ENCODE measurements at places on chromosomes 13 and 19. TPM values are rescaled to one million over a fixed set of nuclear protein-coding genes. Genes with fewer than 3 reads are reported as not detected.

- H3K36me3 ChIP-seq: no peaks in the 10 kb centered on the region
- no peak overlapping the region for H3K4me3 ChIP-seq
- H3K27me3 ChIP-seq: no peaks in the 10 kb centered on the region
- H3K27ac ChIP-seq: no peak overlapping the region
- no peak for DNase-seq
- H3K4me1 ChIP-seq: no peaks in the 10 kb centered on the region
These were observed 386.6 kb downstream of the DIAPH3 start for GRCh38 chr13:59776924-59777690.

DNA sequence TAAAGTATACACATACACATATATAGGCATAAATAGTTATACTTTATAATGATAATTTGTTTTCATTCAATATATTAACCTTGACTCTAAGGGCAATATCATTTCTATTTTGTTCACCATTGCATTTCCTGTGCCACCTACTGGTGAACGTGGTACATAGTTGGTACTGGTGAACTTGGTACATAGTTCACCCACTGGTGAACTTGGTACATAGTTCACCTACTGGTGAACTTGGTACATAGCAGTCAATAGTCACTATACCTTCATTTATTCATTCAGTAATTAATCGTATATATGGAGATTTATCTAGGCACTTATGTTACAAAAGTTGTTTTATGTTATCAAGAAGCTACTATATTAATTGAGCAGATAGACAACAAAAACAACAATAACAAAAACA is 172.6 kb upstream of the ATXN8OS start:
- H3K36me3 ChIP-seq: no peaks in the 10 kb centered on the region
- no peak overlapping the region for H3K27ac ChIP-seq
- peaks cover 3% of the 10 kb centered on the region for H3K4me1 ChIP-seq
- H3K27me3 ChIP-seq: no peaks in the 10 kb centered on the region
- no peak overlapping the region for H3K4me3 ChIP-seq

GRCh38 chr19:35013041-35013819 is 13.1 kb downstream of the GRAMD1A start:
- H3K36me3 ChIP-seq: peaks cover 69% of the 10 kb centered on the region
- DNase-seq: peak; percentile 87
- H3K27ac ChIP-seq: peak overlapping the region; percentile 45
- H3K27me3 ChIP-seq: no peaks in the 10 kb centered on the region
- no peaks in the 10 kb centered on the region for H3K4me1 ChIP-seq
- no peak overlapping the region for H3K4me3 ChIP-seq

DNA sequence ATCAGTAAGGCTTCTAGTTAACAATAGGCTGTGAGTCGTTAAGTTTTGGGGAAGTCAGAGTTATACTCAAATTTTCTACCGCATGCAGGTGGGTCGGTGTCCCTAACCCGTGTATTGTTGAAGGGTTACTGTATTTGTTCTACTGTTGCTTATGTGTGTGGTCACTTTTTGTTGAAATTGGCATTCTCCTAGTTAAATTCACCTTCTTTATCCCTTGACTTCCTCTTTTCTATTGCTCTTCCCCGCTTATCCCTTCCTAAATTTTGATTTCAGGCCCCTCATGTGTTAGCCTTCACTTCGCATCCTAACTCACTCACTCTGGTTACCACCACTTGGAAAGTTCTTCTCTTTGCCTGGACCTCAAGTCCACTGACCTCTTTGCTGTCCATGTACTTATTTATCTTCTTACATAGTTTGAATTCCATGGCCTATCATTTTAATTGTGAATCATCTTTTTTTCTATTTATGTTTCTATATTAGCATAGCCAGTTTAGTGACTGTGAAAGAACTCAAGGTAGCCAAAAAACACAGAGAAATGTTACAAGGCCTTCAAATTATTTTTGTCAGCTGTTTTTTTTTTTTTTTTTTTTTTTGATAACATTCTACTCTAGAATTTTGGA is 52.9 kb downstream of the NDFIP2 start:
- no peaks in the 10 kb centered on the region for H3K36me3 ChIP-seq
- H3K27ac ChIP-seq: no peak overlapping the region
- H3K27me3 ChIP-seq: no peaks in the 10 kb centered on the region
- H3K4me1 ChIP-seq: peaks cover 49% of the 10 kb centered on the region
- no peak overlapping the region for H3K4me3 ChIP-seq
- DNase-seq: no peak

- DNase-seq: peak; percentile 84
- no peak overlapping the region for H3K4me3 ChIP-seq
- peaks cover 3% of the 10 kb centered on the region for H3K4me1 ChIP-seq
- H3K27ac ChIP-seq: no peak overlapping the region
- H3K36me3 ChIP-seq: no peaks in the 10 kb centered on the region
- no peaks in the 10 kb centered on the region for H3K27me3 ChIP-seq
These were observed 47.4 kb upstream of the RCBTB2 start for GRCh38 chr13:48580185-48580803.

DNA sequence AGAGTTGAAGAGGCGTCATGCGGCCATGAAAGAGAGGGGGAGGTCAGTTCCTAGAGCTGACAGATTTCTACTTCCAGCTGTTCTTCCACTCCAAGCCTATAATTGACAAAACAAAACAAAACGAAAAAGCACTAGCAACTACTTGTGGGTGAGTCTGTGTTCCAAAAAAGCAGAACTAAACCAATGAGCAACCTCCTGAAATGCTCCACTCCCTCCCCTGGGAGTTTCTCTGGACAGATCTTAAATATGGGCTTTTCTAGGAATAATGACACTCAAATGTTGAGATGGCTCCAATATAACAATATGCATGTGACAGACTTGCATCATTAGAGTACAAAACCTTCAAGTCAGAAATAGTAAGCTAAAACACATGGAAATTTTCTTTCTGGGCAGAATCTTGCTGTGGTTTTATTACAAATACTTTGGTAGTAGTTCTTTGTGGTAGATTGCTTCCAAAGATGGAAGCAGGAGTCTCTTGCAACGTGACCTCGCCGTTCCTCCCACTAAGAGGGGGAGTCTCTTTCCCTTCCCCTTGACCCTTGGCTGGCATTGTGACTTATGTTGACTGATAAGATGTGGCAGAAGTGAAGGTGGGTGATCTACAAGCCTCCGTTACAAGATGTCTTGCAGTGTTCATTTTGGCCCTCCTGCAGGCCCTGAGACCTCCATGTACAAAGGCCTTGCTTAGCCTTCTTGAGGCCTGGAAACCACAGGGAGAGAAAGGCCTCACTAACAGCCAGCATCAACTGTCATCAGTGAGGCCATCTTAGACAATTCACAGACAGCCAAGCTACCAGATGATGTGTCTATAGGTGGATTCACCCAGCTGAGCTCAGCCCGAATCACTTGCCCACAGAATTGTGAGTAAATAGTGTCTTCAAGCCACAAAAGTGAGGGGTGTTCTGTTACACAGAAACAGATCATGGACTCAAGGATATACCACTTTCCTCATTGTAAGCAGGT is 173.1 kb upstream of the RFC3 start:
- no peak overlapping the region for H3K27ac ChIP-seq
- no peak overlapping the region for H3K4me3 ChIP-seq
- H3K4me1 ChIP-seq: peaks cover 20% of the 10 kb centered on the region
- H3K36me3 ChIP-seq: no peaks in the 10 kb centered on the region
- DNase-seq: no peak

DNA sequence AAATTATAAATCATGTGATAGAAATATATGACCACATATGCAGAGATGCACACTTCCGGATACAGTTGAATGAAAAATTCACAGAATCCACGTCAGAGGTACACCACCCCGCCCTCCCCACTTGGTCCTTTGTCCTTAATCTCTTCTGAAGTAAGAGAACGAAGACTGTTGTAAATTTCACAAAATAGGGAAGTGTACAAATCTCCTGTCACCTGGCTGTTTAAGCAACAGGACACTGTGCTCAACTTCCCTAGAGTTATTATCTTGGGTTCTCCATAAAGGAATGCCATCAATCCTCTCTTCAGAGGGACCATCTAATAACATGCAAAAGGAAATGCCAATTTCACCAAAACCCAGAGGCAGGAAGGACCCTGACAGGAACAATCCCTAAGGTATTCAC is 10.5 kb upstream of the CEACAM6 start:
- H3K27me3 ChIP-seq: peaks cover 11% of the 10 kb centered on the region
- DNase-seq: no peak
- H3K36me3 ChIP-seq: no peaks in the 10 kb centered on the region
- H3K4me1 ChIP-seq: no peaks in the 10 kb centered on the region
- H3K27ac ChIP-seq: no peak overlapping the region

- H3K27ac ChIP-seq: no peak overlapping the region
- no peak for DNase-seq
- H3K36me3 ChIP-seq: no peaks in the 10 kb centered on the region
- H3K4me3 ChIP-seq: no peak overlapping the region
These were observed 8.6 kb upstream of the EPSTI1 start for GRCh38 chr13:43000676-43001075.

DNA sequence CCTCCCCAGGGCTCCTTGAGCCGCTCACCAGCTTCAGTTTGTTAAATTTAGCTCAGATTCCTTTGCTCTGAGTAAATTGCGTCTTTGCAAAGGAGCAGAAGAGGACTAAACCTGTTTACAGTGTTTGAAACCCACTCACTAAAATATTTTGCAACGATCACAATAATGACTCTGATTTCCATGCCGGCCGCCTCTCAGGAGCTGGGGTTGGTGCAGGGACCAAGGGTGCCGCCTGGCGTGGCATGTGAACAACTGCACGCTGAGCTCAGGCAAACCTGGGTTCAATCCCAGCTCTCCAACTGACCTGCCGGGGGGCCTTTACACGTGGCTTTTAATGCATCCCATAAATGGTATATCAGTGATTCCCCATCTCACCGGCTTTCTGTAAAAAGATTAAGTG is 68.7 kb upstream of the CACNA1A start:
- no peak overlapping the region for H3K27ac ChIP-seq
- DNase-seq: peak; percentile 67
- H3K36me3 ChIP-seq: no peaks in the 10 kb centered on the region
- no peak overlapping the region for H3K4me3 ChIP-seq
- H3K27me3 ChIP-seq: no peaks in the 10 kb centered on the region

GRCh38 chr19:50969413-50969760 is at the start of gene KLK6:
Gene KLK6, minus strand, starts transcription at chr19:50969591. Its CDS starts 1,487 bp downstream, at chr19:50968104.
- no peaks in the 10 kb centered on the region for H3K36me3 ChIP-seq
- H3K27me3 ChIP-seq: no peaks in the 10 kb centered on the region
- H3K27ac ChIP-seq: no peak within 1 kb of the TSS
- no peaks in the 10 kb centered on the region for H3K4me1 ChIP-seq
- DNase-seq: no peak

DNA sequence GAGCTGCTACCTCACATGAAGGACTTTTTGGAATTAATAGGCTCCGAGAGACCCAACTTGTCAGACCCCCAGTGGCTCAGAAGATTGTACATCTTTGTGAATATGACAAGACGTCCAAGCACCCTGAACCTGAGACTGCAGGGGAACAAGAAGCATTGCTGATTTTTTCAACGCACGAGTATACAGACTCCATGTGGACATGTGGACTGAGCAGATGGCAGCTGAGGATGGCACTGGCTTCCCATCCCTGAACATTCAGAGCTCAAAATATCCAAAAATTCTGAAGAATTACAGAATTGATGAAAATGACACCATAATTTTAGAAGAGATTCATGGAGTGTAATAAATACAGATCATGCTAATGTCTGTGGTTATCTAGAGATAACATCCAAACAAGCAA is 254.1 kb downstream of the MZT1 start:
- H3K36me3 ChIP-seq: no peaks in the 10 kb centered on the region
- no peak overlapping the region for H3K4me3 ChIP-seq
- H3K4me1 ChIP-seq: no peaks in the 10 kb centered on the region
- no peaks in the 10 kb centered on the region for H3K27me3 ChIP-seq
- DNase-seq: no peak

GRCh38 chr13:21243045-21243897 is 66.8 kb downstream of the MRPL57 start:
- no peaks in the 10 kb centered on the region for H3K27me3 ChIP-seq
- no peaks in the 10 kb centered on the region for H3K36me3 ChIP-seq
- H3K27ac ChIP-seq: no peak overlapping the region

DNA sequence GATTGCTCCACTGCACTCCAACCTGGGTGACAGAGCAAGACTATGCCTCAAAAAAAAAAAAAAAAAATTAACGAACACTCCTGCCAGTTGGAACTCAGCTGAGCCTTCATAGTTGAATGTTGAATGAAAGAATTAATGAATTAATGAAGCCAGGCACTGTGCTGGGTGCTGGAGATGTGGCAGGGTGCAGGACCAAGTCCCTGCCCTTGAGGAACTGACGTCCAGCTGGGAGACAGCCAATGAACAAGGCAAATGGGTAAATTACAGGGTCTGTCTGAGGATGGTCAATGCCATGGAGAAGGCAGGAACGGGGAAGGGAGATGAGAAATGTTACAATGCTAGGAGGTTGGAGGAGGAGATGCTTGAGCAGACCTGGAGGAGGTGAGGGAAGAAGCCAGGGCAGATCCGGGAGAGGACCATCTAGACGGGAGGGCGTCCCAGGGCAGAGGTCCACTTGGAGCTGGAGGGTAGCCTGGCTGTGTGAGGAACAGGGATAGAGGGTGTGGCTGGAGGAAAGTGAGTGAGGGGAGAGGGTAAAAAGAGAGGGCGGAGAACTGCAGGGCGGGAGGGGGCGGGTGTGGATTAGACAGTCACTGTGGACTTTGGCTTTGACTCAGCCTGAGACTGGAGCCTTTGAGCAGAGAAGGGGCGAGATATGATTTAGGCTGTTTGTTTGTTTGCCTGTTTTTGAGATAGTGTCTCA is 16.8 kb upstream of the IGSF23 start:
- H3K27ac ChIP-seq: no peak overlapping the region
- H3K4me3 ChIP-seq: no peak overlapping the region
- H3K27me3 ChIP-seq: no peaks in the 10 kb centered on the region
- no peaks in the 10 kb centered on the region for H3K36me3 ChIP-seq
- no peak for DNase-seq
- H3K4me1 ChIP-seq: peaks cover 11% of the 10 kb centered on the region

DNA sequence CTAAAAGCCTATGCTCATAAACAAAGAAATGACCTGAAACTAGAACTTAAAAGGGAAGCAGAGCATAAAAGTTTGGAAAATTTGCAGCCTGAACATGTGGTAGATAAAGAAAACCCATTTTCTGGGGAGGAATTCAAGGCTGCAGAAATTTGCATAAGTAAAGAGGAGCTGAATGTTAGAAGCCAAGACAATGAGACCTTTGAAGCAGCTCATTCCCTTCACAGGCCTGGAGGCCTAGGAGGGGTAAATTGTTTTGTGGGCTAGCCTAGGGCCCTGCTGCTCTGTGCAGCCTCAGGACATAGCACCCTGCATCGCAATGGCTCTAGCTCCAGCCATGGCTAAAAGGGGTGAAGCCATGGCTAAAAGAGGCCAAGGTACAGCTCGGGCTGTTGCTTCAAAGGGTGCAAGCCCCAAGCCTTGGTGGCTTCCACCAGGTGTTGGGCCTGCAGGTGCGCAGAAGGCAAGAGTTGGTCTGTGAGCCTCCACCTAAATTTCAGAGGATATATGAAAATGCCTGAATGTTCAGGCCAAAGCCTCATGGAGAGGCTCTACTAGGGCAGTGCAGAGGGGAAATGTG is 38.3 kb downstream of the ZIC2 start:
- no peaks in the 10 kb centered on the region for H3K4me1 ChIP-seq
- H3K27ac ChIP-seq: no peak overlapping the region
- no peaks in the 10 kb centered on the region for H3K27me3 ChIP-seq
- no peak overlapping the region for H3K4me3 ChIP-seq
- H3K36me3 ChIP-seq: no peaks in the 10 kb centered on the region
- DNase-seq: peak; percentile 69

GRCh38 chr13:80339912-80340650 is 845 bp downstream of the SPRY2 start:
- H3K4me3 ChIP-seq: peak overlapping the region; percentile 77
- peak; percentile 31 for DNase-seq
- peaks cover 9% of the 10 kb centered on the region for H3K27me3 ChIP-seq
- H3K36me3 ChIP-seq: peaks cover 20% of the 10 kb centered on the region
- peaks cover 45% of the 10 kb centered on the region for H3K4me1 ChIP-seq
- H3K27ac ChIP-seq: peak overlapping the region; percentile 100

The ZNF274 gene
- total RNA-seq: 40.0 TPM

The KLK10 gene
- total RNA-seq: 4.9 TPM

The SCEL gene
- total RNA-seq: not detected

The RASA3 gene
- total RNA-seq: 20.7 TPM

The POU4F1 gene
- total RNA-seq: 0.03 TPM

The LSM7 gene
- total RNA-seq: 299 TPM

All from GM23338 (cell line).